ENCODE measurements at places on chromosomes 2 and 18.

GRCh38 chr2:2575181-2575577 is 244.1 kb upstream of the MYT1L start:
- no peak for DNase-seq

DNA sequence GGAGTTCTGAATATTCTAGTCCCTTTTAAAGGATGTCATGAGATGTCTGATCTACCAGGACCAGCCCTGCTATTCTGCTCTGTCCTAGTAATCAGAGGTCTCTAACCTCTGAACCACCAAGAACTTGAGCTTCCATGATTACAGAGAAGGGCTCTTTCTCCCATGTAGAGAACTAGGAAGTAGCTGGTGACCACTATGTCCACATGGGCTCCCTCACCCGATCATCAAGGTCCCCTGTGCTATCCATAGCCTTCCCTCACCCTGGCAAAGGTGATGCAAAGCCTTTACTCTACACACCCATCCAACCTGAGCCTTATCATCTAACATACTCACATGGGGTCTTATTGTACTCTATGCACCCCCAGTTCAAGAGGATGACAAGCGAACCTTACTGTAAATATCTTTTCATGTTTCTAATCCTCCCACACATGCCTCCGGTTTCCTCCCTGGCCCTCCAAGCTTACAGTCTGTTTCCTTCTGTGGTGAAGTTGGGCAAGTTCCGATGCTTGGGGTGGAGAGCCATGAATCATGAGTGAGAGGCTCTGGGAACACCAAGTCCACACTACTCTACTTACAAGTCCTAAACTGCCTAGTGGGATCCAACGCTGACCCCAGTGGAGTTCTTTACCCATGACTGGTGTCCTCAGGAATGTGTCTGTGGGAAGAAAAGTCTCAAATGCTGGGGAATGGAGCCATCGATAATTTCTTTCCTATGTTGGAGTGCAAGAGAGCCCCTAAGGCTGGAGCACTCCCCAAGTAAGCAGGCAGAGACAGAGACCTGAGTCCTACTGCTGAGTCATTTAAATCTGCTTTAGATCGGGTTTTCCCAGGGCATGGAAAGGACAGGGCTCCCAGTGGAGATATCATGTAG is 73.3 kb upstream of the KLF7 start:
- DNase-seq: no peak

DNA sequence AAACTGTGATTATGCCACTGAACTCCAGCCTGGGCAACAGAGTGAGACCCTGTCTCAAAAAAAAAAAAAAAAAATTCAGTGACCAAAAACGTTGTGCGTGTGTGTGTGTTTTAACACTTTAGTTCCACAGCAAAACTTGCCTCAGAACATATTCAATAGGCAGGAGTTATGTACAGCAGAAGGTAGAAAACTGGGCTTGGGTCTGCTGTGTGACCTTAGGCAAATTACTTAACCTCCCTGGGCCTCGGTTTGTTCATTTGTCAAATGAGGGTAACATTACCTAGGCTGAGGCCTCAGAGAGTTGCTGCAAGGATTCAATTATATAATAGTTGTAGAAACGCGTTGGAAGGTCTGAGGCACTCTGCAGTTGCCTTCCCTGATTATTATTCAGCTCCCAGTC is 10.3 kb upstream of the SCG2 start:
- DNase-seq: no peak

DNA sequence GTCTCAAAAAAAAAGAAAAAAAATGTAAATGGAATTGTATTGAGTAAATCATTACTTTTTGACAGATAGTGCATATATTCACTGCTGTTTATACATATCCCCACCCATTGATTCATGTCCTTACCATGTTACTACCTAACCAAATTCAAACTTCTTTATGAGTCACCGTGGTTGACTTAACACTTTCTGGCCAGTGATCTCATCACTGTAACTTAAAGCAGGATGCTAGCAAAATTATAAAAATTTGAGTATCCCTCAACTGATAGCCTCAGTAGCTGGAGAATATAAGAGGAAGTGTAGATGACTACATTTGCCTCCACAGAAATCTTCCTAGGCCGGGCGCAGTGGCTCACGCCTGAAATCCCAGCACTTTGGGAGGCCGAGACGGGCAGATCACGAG is 13.4 kb downstream of the CNOT9 start:
- no peak for DNase-seq

GRCh38 chr2:6881046-6881445 is 3.5 kb downstream of the RSAD2 start:
- DNase-seq: no peak

DNA sequence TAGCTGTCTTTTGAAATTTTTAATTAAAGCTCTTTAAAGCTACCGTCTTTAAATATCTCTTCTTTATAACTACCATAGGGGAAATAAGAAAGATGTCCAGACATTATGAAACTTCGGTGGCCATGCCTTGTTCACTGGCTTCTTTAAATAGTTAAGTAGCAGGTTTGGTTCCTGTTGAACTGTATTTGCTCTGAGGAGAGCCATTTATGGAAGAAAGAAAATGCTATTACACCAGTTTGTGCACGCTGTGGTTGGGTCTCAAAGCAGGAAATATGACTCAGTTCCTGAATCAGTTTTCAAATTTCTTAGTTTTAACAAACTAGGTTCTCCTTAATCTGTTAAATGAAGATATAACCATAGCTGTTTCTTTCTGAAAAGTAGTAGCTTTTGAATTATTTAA is 12.2 kb downstream of the ARPC2 start:
- no peak for DNase-seq

DNA sequence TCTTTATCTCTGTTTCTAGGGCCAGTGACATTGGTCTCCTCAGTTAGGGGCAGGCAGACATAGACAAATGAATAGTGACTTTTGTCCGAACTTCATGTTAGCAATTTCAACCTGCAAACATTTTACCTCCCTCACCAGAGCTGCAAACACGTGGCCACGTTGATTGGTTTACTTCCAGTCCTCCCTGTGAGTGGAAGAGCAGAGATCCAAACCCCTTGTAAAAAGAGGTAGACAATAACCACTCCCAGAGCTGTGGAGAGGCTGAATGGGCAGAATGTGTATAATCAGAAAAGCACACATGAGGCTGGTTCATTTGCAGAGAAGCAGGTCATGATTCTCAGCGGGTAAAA is 31.1 kb downstream of the CTIF start:
- no peak for DNase-seq

- DNase-seq: no peak
Measured at GRCh38 chr2:8159966-8160603, 521.8 kb upstream of the ID2 start.

DNA sequence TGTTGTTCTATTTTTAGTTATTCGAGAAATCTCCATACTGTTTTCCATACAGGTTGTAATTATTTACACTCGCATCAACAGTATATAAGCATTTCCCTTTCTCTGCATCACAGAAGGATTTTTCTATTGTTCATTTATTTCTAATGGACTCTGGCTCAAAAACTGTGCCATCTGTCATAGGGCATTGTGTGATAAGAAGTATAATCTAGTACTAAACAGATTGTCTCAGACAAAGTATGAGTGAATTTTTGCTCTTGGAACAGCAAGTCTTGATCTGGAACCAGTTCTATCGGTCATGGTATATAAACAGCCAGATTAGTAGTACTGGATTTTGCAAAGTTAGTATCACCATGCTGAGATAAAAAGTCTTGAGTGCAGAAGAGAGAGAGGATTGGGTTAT is 145.8 kb downstream of the KIAA1328 start:
- no peak for DNase-seq

DNA sequence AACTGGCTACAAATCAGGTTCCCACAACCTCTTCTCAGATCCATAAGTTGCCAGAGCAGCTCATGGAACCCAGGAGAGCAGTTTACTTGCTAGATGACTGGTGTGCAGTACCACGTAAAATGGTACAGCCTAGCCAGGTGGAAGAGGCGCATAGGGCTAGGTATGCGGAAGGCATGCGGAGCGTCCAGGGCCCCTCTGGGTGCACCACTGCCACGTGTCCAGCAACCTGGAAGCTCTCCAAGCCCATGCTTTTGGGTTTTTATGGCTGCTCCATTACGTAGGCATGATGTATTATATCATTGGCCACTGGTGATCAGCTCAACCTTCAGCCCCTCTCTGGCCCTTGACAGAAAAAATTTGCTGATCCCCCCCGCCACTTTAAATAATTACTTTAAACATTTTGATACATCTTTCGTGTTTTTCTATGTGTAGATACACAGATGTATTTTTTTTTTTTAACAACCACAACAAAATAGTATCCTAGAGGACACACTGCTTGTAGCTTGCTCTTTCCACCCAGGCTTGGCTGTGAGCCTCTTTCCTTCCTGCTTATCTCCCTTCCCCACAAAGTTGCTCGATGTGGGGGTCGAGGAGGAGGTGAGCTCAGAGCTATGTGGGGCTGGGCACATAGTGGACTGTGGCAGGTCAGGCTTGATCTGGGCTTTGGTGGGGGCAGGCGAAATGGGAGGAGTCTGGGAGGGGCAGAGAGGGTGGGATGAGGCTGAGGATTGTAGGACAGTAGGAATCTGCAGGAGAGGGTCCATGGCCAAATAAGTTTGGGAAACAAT is 65.4 kb upstream of the MCFD2 start:
- no peak for DNase-seq

DNA sequence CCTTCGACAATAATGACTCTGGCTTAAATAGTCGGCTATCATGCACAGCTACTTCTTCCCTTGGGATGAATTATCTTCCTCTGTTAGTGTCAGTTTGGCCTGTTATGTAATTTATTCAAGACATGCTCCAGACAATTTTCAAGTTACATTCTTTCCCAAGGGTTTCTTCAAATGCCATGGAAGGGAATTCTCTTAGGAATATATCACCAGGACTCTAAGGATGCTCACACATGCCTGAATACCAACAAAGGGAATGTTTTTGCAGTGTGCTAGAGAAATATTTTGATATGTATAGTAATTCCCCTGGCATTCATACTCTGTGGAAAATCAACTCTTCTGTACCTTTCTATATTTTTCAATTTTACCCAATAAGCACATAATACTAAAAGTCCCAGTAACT is 286.0 kb upstream of the KYNU start:
- no peak for DNase-seq

- DNase-seq: no peak
Measured at GRCh38 chr2:63364866-63365265, 223.4 kb downstream of the WDPCP start.

- DNase-seq: no peak
Measured at GRCh38 chr2:228839421-228839876, 431.6 kb downstream of the PID1 start.

GRCh38 chr2:44001716-44002115 is 5.9 kb upstream of the LRPPRC start:
- DNase-seq: no peak

DNA sequence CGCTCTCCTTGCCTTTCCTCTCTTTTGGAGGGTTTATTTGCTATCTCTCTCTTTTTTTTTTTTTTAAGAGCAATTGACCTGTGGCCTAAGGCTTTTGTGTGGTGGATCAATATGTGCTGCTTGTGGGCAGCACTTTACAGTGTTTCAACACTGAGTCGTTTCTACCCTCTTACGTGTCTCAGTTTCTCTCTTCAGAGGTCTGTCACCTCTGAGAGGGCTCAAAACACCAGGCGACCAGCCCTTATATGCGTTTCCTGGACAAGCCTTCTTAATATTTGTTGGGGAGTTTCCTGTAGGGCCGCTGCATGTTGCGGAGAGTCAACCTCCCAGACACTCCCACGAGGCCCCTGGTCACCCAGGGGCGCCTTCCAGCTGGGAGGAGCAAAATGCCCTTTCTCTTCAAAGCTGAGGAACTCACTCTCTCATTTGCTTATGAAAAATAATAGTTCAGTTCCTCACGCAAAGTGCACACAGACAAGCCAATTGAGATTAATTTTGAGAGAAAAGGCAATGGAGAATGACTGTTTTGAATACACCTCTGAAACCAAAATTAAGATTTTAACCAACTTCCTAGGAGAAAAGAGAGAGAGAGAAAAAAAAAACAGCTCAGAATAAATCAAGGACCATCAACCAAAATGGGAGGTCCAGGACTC is 96.3 kb upstream of the B3GNT2 start:
- DNase-seq: no peak

GRCh38 chr2:160174322-160174721 is 25.8 kb downstream of the ITGB6 start:
- no peak for DNase-seq

DNA sequence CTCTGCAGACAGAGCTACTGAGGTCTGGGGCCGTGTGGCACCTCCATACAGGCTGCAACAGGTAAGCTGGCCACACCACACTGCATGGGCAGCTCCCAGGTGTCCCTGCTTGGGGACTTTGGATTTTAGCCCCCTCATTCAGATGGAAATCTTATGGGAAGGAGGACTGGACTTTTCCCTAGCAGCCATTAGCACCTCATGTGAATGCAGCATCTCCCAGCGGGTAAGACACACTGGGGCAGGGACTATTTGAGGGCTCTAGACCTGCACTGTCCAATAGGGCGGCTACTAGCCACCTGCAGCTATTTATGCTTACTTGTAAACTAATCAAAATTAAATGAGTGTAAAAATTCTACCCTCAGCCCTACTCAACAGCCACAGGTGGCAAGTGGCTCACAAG is 34.2 kb upstream of the GLI2 start:
- DNase-seq: no peak

DNA sequence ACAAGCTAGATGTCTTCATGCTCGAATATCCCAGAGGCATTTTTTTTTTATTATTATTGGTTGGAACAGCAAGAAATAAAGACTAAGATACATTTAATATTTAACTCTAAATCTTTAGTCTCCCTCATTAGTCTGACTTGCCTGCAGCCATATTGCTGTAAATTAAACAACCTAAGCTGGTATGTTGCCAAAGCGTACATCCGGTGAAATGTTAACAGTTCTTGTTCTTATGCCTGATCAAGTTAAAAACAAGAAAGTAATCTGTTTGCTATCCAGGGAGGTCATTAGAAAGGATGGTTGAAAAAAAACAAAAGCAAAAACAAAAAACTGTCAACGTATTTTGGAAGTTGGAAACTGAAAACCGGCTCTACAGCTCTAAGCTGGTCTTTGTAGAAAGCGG is 125.9 kb upstream of the NABP1 start:
- DNase-seq: no peak

DNA sequence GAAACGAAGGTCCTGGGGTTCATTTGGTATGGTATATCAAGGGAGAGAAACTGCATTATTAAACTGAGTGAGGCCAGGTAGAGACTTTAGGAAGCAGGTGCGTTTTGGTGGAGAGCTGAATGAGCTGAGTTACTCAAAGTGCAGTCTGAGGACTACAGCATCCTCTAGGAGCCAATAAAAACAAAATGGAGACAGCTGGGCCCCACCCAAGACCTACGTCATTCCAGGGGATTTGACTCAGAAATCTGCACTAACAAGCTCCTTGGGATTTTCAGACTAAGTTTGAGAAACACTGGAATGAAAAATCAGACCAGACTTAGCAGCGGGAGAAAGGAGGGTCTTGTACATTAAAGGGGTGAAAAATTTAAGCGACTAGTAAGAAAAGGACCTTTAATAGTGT is 131.5 kb downstream of the UXS1 start:
- no peak for DNase-seq

DNA sequence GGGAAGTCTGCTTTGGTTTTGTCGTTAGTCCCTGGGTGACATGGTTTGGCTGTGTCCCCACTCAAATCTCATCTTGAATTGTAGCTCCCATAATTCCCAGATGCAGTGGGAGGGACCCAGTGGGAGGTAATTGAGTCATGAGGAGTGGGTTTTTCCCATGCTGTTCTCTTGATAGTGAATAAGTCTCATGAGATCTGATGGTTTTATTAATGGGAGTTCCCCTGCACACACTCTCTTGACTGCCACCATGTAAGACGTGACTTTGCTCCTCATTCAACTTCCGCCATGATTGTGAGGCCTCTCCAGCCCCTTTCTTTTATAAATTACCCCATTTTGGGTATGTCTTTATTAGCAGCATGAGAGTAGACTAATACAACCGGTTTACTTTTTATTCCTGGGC is 405.8 kb upstream of the ID2 start:
- DNase-seq: no peak

Data from CMK (cell line).